ENCODE measurements at places on chromosomes 7 and 10.
A peak's percentile ranks its signal among the peaks of the same experiment; 100 is the strongest.

GRCh38 chr10:16905320-16905719, 88.1 kb upstream of the RSU1 start:
- no peak for DNase-seq

- DNase-seq = no peak
Observed at GRCh38 chr10:50382576-50383023, 131.3 kb upstream of the ASAH2 start.

- DNase-seq = no peak
Observed at GRCh38 chr7:47095946-47096345, 486.0 kb downstream of the TNS3 start.

DNA sequence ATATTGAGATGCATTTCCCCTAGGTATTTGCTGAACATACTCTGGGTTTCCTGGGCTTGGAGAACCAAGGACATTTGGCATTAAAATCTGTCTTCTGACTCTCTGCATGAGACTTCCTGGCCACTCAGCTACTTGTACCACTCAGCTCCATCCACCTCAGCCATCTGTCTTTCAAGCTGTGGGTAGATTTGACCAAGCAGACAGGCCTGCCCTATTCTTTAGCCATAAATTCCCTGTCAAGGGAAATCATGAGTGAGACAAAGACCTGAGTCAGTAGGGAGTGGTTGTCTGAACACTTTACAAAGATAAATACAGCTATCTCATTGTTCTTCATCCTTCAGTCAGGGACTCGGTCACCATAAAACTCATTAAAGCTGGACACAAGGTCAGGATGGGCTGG, 399.1 kb downstream of the GPAM start:
- no peak for DNase-seq

- DNase-seq = no peak
Observed at GRCh38 chr7:27248427-27248806, 5.8 kb downstream of the EVX1 start.

DNA sequence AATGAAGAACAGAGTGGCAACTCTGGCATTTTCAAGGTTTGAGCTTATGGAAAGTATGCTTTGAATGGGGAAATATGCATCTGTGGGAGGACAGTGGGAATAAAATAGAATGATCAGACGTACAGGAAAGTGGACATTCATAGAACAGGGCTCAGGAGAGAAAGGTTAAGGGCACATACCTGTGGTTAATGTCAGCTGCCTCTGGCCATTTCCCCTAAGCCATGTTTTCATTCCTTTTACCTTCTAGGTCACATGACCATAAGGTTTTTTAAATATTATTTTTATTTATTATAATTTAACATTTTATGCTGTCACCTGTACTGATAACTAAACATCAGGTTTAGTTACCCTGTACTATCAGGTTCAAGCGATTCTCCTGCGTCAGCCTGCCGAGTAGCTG, 52.8 kb downstream of the LRRC4 start:
- no peak for DNase-seq

DNA sequence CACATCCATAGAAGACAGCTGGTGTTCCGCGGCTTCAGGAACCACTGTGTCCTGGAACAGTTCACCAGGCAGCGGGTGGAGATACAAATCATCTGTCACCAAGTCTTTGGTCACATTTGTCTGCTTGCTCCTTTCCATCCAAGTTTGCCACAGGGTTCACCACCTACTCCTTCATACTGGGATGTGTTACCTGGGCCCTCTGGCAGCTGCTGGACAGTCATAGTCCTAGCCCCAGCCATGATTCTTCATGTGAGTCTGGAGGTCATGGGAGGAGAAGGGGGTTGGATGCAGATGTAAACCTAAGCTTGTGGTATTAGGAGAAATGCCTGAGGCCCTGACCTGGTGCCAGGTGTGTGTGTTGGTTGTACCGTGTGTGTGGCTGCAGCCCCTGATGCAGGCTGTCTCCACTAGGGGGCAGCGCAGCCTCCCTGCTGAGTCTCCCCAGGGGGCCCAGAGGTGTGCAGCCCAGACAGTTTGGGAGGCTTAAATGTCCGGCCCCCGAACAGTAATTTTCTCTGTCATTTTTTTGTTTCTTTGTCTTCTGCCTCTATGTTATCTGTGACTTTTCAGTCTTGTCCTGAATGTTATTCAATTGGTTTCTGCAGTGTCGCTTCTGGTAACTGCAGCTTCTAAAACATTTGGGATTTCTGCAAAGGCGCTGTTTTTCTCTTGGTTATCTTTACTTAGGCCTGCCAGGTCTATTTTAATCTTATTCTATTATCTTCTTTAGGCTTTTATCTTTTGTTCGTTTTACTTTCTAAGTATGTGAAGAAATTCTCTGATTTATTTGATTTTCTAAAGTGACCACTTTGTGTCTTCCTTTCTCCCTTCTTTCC, 14.8 kb downstream of the NPS start:
- DNase-seq = no peak

GRCh38 chr7:112853422-112853821, 63.2 kb upstream of the TMEM168 start:
- no peak for DNase-seq

- no peak for DNase-seq
Observed at GRCh38 chr10:17747883-17748550, 4.0 kb upstream of the TMEM236 start.

DNA sequence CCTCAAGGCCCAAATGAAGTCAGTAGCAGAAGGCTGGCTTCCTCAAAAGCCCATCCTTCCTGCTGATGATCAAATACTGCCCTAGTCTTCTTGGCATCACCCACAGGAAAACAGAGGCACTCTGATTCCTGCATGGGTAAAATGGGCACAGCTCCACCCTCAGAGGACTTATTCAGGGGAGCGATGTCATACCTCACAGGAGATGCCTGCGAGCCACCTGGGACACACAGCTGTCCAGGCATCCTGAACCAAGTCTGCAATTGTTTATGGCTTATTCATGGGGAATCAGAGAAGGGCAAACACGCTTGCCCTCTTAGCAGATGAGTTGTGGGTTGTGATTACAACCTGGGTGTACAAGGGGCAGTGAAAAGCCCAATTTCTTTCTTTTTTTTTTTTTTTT, 22.0 kb upstream of the LMTK2 start:
- DNase-seq = no peak

- DNase-seq = no peak
Observed at GRCh38 chr7:801940-802381, 30.3 kb upstream of the SUN1 start.

- DNase-seq = no peak
Observed at GRCh38 chr10:69696073-69696731, 66.2 kb downstream of the FAM241B start.

DNA sequence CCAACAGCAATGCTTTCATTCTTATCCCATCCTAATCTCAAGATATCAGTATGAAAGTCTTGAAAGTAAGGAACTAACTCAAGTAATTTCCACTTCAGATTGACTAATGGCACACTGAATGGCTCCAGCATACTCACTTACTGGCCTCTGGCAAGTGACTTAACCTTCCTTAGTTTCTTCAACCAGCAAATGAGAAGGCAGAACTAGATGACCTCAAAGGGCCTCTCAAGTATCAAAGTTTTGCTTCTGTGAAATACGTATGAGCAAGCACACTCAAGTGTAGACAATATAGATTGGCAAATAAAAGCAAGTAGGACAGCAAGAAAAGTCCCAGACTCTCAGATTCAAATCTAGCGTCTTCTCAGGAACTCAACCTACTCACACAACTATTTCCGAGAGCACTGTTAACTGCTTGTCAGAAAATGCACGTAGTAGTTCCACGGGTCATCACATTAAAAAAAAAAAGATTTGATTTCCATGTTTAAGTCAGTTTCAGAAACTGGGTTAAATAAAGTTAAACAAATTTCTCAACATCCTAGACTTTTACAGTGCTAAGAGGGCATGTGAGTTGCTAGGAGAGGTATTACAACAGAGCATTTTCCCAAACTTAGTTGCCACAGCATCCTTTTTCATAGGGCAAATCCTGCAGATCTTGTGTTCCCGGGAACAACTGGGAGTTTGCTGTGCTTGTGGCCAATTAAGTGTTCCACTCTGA, 276.9 kb upstream of the KLF14 start:
- no peak for DNase-seq

DNA sequence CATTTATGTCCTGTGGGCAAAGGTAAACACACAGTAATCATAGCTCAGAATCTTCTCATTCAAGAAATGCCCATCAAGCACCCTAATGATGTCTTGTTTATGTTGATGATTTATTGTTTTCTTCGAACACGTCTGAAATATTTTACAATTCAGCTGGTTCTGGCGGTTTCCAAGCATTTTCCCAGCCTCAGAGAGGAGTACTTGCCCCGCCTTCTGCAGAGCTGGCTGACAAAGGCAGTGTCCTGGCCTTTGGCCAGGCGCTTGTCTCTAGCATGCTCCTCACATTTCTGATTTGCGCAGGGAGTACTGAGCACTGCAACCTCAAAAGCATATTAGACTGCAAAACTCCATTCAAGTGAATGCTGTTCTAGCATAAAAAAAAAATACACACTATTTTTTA, 314.2 kb upstream of the GNAI1 start:
- DNase-seq = peak; percentile 80

- no peak for DNase-seq
Observed at GRCh38 chr7:23093546-23093945, 12.0 kb upstream of the KLHL7 start.

- no peak for DNase-seq
Observed at GRCh38 chr7:77157446-77157845, 35.0 kb downstream of the CCDC146 start.

GRCh38 chr10:22219308-22219707, 1.5 kb upstream of the EBLN1 start:
- no peak for DNase-seq

DNA sequence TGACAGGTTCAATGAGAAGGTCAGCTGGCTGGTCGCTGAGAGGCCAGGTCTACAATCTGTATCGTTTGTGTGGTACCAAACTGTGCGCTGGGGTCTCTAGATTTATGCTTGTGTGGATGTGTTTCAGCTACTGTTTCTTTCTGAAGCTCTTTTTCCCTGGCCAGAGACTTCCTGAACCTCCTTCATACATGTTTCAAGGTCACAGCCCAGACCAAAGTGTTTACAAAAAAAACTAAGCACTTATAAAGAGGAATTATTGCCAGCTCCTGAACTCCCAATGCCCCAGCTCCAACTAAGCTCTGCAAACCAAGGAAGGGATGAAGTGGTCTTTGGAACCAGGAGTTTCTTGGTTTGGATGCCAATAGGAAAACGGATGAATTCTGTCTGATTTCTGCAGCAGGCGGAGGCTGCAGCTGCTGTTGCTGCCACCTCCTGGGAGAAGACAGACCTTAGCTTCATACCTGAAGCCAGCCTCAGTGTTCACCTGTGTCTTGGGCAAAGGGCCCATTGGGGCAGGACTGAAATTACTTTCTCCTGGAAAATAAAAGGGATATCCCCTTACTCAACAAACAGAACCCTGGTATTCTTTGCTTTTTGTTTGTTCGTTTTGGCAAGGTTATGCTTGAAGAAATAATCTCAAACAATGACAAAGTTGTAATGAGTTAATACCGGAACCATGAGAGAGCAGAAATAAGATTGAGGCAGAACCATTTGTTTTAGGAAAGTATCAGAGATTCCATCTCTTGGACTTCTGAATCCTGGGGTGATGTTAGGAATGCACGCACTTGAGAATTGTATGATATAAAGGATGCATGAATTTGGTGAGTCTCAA, 24.6 kb upstream of the MKLN1 start:
- no peak for DNase-seq

Data from NCI-H1105 (cell line).